Left lung (tissue), 14 donors: ENCODE measurements at places on chromosomes 13 and 19. TPM values are rescaled to one million over a fixed set of nuclear protein-coding genes. Genes with fewer than 3 reads are reported as not detected.

Gene KLK4
- not detected for polyA plus RNA-seq

DNA sequence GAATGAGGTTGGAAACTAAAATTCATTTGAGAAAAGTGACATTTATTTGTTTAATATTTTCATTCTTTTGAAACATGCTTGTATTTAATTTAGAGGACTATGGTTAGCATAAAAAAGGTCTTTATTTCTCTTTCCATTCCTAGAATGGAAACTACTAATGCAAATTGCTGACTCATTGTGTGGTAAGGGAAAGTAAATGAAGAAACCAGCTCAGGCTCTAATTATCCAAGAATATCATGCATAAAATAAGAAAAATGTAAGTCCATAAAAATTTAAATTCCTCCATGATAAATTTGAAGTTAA is 777.0 kb upstream of the SLITRK1 start:
- DNase-seq, result no peak

DNA sequence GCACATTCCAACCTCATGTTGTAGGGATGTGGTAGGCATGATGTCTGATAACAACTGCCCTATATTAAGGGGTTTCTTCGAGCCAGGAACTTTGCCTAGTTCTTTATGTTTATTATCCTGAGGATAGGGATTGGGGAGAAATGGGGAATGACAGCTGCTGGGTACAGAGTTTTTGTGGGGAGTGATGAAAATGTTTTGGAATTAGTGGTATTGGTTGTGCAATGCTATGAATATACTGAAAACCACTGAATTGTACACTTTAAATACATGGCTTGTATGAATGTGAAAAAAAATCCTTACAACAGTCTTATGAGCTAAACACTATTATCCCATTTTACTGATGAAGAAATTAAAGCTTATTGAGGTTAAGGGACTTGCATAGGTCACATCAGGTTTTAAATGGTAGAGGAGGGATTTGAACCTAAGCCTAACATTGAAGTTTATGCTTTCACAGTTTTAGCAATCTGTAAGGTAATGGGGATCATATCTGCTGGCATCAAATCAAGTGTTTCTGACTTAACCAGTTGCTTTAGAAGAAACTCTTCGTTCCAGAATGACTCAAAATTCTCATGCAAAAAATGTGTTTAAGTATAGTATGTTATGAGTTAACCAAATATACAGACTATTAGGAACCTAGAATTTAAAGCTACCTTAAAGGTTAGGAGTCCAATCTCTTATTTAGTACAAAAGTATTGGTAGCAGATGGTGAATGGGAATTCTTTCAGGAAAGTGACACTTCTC is 61.4 kb downstream of the ERCC5 start:
- DNase-seq, result no peak

DNA sequence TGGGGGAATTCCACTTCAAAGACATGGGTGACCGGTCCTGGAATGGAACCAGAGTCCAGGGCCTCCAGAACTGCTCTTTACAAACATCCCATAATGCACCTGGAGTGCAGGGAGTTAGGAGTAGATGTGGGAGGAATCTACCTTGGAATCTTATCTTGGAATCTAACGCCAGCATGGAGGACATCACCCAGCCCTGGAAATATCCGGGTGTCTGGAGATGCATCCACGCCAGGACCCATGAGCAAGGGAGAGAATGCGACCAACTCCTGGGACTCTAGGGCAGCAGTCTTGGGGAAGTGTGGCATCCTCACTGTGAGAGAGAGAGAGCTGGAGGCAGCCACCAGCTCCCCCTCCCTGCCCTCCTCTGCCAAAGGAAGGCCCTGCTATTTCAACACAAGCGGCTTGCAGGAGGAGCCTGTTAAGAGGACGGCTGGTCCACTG is 211.8 kb downstream of the UQCRFS1 start:
- no peak for DNase-seq

Gene CEACAM8
- polyA plus RNA-seq, result 0.29 TPM

- peak; percentile 11 for DNase-seq
These were observed 44.5 kb downstream of the SCEL start for GRCh38 chr13:77579959-77580358.

GRCh38 chr13:44688652-44689051 is 112.5 kb upstream of the TSC22D1 start:
- no peak for DNase-seq

Gene OVOL3
- polyA plus RNA-seq, result 0.34 TPM

Gene GNG7
- 6.6 TPM for polyA plus RNA-seq

DNA sequence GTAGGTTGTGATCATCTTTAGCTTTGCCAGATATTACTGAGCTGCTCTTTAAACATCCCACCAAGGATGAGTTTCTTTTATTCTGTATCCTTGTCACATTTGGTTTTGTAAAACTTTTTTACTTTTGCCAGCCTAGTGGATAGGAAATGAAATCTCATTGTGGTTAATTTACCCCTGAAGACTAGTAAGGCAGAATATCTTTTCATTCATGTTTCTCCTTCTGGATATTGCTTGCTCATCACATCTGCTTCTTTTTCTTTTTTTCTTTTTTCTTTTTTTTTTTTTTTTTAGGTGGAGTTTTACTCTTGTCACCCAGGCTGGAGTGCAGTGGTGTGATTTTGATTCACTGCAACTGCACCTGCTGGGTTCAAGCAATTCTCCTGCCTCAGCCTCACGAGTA is 31.3 kb downstream of the SIPA1L3 start:
- DNase-seq, result no peak

- no peak for DNase-seq
These were observed 7.2 kb downstream of the TMEM38A start for GRCh38 chr19:16668176-16668575.

- no peak for DNase-seq
These were observed 849.4 kb downstream of the DACH1 start for GRCh38 chr13:71017607-71018006.

DNA sequence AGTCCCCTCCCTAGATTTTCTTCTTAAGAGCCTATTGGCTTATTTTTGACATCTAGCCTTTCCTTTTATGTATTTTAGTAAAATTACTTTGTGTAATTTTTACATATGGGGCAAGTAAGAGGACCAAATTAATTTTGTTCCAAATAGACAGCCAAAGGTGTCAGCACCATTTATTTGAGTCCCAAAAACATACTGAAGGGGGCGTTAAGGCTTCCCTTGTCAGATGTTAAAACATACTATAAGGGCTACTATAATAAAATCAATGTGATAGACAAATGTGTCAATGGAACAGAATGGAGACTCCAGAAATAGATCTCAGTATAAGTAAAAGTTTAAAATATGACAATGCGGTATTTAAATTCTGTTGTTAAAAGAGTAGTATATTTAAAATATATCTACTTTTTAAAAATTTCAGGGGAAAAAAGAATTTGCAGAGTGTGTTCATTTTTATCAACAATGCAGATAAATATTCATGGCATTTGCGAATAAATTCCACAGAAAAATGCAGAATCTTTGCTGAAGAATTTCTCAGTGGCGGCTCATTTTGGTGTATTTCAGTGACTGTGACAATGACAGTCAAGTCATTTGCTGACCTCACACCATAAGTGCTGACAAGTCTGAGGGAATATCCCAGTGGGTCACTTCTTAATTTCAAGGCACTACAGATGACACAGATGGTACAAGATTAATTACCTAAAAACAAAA is 133.7 kb downstream of the MTUS2 start:
- no peak for DNase-seq

- no peak for DNase-seq
These were observed 9.1 kb downstream of the CDADC1 start for GRCh38 chr13:49256841-49257240.

DNA sequence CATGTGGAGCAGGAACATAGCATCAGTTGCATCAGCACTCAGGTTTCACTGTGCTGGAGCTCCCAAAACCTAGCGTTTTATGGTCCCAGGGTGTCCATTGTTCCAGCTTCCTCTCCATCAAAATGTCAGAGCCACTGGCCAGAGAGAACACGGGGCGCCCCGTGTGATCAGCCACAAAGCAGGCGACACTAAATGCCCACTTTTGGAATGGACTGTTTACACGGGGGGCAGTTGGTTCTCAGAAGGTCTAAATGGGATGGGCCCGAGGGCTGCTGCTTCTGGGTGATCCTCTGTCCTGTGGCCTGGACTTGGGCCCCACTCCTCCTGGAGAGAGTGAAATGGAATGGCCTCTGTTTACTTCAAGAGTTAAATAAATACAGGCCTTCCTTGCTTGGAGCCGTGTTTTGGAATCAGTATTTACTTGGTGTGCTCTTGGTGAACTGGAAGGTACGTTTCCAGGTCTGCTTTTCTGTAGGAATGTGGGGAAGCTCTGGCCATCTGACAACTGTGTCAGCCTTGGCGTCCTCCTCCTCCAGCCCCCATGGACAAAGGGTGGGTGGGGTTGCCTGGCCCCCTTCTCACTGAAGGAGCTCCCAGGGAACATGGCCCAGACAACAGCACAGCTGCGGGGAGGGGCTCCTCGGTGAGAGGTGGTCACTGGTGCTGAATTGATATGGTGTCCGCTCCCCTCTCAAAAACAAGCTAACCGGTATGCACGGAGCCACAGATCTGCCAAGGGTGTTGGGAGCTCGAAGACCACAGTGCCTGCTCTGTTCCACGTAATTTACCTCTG is 16.1 kb upstream of the MCF2L start:
- no peak for DNase-seq

DNA sequence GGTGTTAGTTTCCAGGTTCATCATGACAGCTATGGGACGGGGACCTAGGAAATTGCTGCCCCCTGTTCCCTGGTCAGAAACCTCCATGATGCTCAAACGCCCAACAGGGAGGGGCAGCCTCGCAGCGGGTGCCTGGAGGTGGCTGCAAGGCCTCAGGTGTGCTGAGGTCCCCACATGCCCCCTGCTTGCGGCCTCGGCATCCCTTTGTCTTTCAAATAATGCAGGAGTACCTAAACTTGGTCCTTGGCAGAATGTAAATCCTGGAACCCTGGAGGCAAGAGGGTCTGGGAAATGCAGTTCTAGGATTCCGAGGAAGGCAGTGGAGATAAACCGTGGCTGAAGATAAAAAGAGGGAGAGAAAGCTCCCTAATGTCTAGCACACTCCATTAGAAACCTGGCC is 52.4 kb downstream of the SKA3 start:
- DNase-seq, result no peak

- no peak for DNase-seq
These were observed 376.4 kb upstream of the ZNF507 start for GRCh38 chr19:31969016-31969415.

GRCh38 chr13:83272652-83273240 is 609.5 kb downstream of the SLITRK1 start:
- peak; percentile 13 for DNase-seq

GRCh38 chr19:54392105-54392504 is 23.2 kb upstream of the TTYH1 start:
- no peak for DNase-seq

GRCh38 chr19:6694147-6694815 is 24.3 kb upstream of the TNFSF14 start:
- no peak for DNase-seq

DNA sequence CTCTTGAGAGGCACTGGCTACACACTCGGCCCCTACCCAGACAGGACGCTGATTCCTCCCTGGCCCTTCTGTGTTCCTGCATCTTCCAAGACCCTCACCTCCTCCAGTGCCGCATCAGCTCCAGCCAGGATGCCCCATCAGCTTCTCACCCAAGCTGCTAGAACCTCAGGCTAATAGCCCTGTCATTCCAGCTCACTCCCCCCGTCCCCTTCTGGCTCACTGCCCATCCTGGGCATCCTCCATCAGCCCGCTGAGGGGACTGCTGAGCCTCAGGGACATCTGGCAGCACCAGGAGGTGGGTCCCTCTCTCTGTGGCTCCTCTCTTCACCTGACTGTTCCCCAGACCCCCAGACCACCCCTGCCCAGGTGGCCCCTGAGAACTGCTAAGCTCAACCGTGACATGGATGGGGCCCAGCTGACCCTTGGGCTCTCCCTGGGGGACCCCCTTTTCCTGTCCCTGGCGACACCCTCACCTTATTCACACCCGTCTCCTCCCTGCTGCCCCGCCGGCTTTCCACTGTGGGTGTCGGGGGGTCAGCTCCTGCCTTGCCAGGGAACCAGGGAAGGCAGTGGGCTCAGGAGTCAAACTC is 4.8 kb downstream of the FFAR3 start:
- DNase-seq, result no peak

DNA sequence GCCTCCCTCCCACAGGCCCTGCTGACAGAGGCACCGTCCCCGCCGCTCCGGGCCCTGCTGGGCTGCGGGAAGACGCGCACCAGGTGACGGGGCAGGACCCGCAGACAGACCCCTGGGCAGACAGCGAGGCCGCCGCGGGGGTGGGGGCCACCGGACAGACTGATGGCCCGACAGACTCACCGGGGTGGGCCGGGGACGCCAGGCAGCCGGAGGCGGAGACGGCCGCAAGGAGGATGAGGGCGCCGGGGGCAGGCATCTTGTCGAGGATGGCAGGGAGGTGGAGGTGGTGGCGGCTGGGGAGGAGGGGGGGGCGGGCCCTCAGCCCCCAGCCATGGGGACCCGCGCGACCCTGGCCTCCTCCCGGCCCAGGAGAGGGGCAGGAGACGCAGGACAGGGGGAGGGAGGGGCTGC is 309 bp downstream of the LMTK3 start:
- DNase-seq, result no peak
